Stimulated activated CD8-positive, alpha-beta memory T cell treated with anti-CD3 and anti-CD28 coated beads, Interleukin-7, amount 100 ng/mL, for 24 hours (primary cell): ENCODE measurements at places on chromosomes 7 and 10.

GRCh38 chr7:2687881-2688318 is at the start of gene AMZ1:
Gene AMZ1, plus strand, starts transcription at chr7:2688202. Its CDS starts 12,250 bp downstream, at chr7:2700452.
- DNase-seq: no peak

- DNase-seq: no peak
These were observed 10.3 kb upstream of the ZC3HAV1L start for GRCh38 chr7:139046143-139046542.

DNA sequence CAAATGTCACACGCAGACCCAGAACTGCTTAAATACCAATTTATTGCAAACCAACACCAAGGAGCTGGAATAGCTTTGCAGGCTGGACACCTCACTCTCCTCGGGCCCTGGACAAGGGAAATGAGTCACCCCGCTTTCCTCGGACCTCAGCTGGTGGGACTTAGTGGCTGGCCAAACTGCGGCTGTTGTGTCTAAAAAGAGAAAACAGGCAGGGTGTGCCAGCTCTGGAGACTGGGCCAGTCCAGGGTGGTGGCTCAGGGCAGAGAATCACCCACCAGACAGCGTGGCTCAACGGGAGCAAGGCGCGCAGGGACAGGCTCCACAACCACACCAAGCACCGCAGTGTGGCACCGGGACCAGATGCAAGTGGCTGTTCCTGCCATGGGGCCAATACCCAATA is 58.2 kb upstream of the CAMK2B start:
- no peak for DNase-seq

- no peak for DNase-seq
These were observed 10.2 kb downstream of the EMX2 start for GRCh38 chr10:117552701-117553141.

GRCh38 chr7:134454277-134454676 is 4.6 kb downstream of the AKR1B1 start:
- no peak for DNase-seq

GRCh38 chr7:47153058-47153457 is 428.9 kb downstream of the TNS3 start:
- DNase-seq: no peak
